ENCODE measurements at places on chromosomes 3 and 15.

DNA sequence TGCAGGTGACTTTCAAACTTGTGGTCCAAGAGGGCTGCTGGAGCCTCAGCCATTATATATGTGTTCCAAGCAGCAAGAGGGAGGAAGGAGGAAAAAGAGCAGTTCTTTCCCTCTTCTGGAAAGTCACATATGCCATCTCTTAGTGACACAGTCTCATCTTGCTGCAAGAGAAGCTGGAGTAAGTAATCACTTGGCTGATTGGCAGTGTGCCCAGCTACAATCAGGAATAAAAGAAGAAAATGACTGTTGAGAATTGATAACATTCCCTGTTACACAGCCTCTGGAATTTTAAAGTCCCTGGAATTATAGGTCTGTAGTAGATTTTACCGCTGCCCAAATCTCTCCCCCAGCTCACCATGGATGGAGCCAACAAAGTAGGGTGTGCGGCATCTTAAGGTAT lies 31.4 kb upstream of the LYZL4 start:
- DNase-seq, result no peak

GRCh38 chr3:142782616-142783015 lies 58.8 kb downstream of the TRPC1 start:
- DNase-seq, result no peak

DNA sequence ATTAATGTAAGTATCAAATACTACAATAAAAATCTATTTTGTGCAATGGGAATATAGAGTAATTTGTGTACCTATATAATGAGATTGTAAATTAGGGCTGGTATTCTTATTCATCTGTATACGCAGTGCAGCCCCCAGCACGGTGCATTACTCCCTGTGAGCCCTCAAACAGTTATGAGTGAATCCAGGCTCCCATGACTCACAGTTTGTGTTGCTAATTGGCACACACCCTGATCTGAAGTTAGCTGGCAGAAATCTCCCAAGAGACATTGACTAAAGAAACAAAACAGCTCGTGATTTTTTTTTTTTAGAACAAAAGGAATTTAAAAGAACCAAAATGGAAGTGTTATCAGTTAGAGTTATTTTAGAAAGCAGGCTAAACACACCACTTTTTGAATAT lies 15.7 kb downstream of the GK5 start:
- no peak for DNase-seq

DNA sequence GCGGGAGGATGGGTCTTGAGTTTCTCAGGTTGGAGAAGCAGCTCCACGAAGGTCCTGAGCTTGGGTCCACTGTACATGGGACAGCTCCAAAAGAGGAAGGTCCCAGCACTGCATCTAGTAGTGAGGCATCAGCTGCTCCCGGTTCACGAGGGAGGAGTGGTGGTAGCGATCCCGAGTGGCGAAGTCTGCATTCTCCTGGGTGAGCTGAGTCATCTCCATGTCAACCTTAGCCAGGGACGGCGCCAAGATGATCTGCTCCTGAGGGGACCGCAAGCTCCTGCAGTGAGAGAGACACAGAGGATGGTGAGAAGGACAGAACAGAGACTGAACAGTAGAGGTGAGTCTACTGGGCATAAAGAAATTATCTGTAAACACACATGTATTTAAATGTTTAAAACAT lies 28.0 kb upstream of the HEG1 start:
- no peak for DNase-seq

DNA sequence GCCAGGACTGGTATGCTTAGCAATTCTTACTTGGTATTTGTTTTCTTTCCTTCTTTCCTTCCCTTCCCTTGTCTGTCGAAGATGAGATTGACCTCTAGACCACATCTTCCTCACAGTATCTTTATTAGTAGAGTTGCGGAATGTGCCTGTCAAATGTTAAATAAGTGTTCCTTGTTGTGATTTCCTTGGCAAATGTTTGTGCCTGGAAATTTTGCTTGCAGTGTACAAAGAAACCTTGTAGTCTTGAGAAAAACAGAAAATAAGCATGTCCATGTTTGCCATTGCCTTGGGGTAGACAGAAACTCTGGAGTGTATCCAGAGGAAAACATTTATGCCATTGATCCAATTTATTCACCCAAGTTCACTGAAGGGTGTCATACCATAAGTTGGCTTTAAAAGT lies 79.5 kb upstream of the ZNF385D start:
- DNase-seq, result no peak

- DNase-seq, result no peak
Observed at GRCh38 chr15:53758412-53758811, 1.1 kb downstream of the WDR72 start.

DNA sequence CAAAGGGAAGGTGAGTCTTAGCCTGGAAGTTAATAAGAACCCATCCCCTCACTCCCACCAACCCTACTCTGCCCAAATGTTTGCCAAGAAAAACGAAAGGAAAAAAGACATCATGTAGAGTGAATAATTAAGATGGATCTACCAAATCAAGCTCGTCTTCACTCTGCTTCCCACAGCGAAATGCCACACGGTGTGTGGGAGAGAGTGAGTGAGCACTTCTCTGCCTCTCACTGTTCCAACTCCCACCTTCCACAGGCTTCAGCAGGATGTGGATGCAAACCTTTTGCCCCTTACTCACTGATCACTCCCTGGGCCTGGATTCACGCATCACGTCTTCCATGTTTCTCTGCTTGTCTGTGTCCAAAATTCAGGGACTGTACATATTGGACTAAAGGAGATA lies 85.4 kb downstream of the WDR76 start:
- no peak for DNase-seq

GRCh38 chr15:38171973-38172372 lies 80.7 kb upstream of the SPRED1 start:
- DNase-seq, result no peak

GRCh38 chr3:196736670-196737374 lies 2.8 kb upstream of the PAK2 start:
- no peak for DNase-seq

GRCh38 chr3:114207768-114208167 lies 28.9 kb upstream of the DRD3 start:
- DNase-seq, result no peak

GRCh38 chr3:196837819-196838420 lies 29.8 kb upstream of the SENP5 start:
- peak; percentile 43 for DNase-seq

DNA sequence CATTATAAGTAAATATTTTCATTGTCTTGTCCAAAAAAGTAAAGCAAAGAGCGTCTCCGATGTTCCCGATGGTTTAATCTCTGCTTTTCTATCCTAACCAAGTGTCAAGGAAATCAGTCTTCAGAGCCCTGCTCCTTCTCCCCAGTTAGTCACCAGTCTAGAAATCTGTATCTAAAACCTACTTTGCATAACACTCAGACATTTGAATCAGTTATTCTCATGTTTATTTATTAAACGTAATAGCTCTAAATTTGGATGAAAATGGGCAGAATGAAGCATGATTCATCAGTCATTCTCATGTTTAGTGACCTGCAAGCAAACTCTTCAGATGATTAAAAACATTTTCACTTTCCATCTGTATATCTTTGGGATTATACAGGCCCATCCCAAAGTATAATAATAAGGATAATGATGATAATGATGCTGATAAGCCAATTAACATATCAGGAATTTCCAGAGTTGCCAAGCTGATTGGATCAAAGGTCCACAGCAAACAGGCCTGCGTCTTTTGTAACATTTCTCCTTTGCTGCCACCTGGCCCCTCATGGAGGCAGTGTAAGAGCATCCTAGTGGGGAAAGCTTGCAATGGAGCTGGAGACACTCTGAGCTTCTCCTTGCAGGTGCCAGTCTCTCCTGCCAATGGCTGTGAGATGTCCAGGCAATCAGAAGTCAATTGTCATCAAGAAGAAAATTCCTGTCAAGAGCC lies 273.9 kb downstream of the IGSF11 start:
- DNase-seq, result no peak

DNA sequence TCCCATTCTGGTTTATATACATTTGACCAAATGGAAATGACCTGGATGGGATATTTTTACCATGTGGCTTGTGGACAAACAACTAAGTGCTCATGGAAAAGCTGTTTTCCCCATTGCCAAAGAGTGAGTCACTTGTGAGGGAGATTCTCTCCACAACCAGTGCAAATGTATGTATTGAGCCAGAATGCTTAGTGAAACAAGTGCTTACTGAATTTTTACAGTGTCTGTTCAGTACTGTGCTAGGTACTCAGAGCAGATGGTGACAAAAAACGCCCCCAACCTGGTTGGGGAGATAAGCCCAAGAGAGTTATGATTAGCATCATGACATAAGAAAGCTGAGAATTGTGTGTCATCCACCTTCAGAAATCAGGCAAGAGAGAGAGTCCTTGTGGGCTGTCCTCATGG lies 2.3 kb downstream of the CHP1 start:
- DNase-seq, result no peak

- no peak for DNase-seq
Observed at GRCh38 chr3:71397046-71397445, 186.5 kb downstream of the FOXP1 start.

- no peak for DNase-seq
Observed at GRCh38 chr15:80160570-80161156, 7.9 kb downstream of the FAH start.

GRCh38 chr3:98734306-98734705 lies 28.8 kb upstream of the ST3GAL6 start:
- no peak for DNase-seq

Measured in stimulated activated CD8-positive, alpha-beta memory T cell treated with anti-CD3 and anti-CD28 coated beads, Interleukin-2, amount 100 ng/mL, for 1 hour (primary cell).